ENCODE measurements at places on chromosomes 13 and 19.

DNA sequence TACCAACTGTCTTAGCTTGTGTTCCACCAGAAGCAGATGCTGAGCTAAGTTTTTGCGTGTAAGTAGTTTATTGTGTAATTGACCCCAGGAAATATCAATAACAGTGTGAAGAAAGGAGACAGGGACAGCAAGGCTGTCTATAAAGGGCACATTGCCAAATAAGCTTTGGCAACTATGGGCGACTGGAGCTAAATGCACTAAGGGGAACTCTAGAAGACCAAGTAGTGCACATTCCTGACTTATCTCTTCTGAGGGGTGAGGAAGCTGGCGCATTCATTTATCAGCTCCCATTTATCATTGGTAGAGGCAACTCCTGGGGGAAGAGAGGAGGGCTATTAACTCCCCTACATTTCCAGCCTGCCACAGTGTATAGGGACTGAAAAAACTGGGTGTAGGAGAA is 135.0 kb downstream of the DLEU7 start:
- DNase-seq: peak; percentile 65

DNA sequence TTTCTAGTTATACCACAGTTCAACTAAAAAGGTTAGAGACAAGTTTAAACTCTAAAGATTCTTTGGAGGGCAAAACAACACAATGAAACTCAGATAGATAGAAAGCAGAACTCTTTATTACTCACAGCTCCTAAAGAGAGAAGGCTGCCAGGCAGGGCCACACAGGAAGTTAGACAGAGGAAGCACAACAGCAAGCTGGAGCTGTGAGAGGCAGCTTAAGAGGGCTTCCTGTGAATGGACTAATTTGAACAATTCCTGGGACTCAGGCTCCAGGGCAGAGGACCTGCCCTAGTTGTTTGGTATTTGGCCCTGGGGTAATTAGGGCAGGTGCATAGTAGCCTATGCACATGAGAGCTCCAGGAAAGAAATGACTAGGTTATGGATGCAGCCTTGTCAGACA is 803.6 kb downstream of the DIAPH3 start:
- peak; percentile 59 for DNase-seq

- peak; percentile 45 for DNase-seq
Measured at GRCh38 chr19:51460164-51460992, 2.1 kb upstream of the SIGLEC8 start.

- no peak for DNase-seq
Measured at GRCh38 chr19:19338082-19338481, 17.5 kb downstream of the MAU2 start.

- DNase-seq: peak; percentile 78
Measured at GRCh38 chr19:5987077-5987818, 9.3 kb upstream of the RANBP3 start.

DNA sequence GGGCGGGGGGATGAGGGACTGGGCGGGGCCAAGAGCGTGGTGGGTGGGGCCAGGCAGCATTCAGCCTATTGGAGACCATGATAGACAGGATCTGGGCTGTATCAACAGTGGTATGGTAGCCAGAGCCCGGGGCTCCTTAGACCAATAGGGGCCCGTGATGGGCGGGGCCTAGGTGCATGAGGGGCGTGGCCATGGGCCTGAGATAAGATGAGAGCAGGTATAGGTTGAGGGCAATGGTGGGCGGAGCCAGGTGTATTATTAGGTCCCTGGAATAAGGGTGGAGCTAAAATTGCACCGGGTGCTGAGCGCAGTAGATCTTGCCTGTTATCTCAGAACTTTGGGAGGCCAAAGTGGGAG is 5.3 kb downstream of the ABCA7 start:
- no peak for DNase-seq

GRCh38 chr19:6551607-6552450 is 21.0 kb downstream of the TNFSF9 start:
- no peak for DNase-seq

Data from inflammatory macrophage (primary cell).